ENCODE measurements at places on chromosomes 16 and 17.

DNA sequence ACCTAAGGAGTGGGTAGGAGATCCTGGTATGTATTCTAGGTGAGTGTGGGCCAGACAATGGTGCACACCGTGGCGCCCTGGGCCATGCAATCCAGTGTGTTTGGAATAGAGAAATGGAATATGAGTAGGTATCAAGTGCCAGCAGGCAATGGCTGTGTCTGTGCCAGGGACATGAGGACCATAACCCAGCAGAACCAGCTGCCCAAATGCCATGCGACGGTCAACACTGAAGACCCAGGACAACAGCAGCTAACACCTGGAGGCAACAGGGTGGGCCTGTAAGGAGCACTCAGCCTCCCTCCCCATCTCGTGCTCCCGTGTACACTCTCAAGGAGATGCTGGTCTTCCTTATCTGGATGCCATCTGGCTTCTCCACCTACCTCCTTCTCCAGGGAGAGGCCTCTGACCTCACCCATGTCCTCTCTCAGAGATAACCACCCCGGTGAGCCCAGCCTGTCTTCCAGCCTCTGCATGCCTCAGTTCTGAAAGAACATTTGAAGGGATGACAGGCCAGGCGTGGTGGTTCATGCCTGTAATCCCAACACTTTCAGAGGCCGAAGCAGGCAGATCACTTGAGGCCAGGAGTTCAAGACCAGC lies 750 bp upstream of the GSDMB start:
- DNase-seq, result no peak

GRCh38 chr16:85378145-85379040 lies 234.7 kb upstream of the GSE1 start:
- DNase-seq, result no peak

GRCh38 chr17:83105512-83105911 lies 26.1 kb downstream of the METRNL start:
- DNase-seq, result no peak

DNA sequence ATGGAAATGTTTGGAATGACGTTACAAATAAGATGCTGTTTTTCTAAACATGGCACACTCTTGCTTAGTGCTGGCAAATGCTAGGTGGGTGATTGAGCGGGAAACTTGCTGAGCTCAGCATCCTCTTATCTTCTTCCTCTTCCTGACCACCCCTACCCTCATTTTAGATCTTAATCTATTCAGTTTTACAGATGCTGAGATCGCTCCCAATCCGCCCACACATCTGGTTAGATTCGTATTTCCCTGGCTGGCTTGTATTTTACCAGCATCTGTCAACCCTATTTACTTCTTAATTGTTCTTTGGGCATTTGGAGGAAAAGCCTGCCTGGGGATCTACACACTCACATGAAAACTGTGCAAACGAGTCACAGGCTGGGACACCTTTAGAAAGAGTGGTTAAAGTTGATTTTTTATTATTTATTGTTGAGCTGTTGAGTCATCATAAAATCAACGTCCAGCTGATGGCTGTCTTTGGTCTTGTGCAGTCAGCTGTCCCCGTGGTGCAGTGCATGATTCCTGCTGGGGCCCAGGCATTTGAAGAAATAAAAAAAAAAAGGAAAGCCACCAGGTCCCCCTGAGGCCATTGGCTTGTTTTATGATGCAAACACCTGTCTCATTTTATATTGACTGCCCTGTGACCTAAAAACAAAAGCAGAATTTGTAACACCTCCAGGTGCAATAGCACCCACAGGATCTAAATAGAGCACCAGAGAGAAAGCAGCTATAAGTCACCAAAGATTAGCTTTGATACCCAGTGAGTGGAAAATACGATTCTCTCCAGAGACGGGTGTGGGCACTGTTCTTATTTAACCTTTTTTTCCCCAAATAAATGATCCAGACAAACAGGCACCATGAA lies 258.6 kb downstream of the HS3ST3B1 start:
- peak; percentile 0 for DNase-seq

DNA sequence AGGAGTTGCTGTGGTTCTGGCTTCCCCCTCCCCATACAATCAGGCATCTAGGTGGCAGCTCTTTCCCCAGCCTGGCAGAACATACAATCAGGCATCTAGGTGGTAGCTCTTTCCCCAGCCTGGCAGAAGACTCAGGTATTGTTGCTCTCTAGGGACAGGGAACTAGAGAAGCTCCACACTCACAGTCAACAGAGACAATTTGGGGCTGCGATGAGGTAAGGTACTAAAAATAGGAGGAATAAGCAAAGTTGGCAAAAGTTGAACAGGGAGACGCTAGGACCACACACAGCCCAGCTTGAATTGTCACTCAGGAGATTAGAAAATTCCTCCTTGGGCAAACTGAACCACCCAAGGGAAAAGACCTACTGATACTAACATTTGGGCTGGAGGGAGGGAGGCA lies 315.5 kb upstream of the CDH5 start:
- DNase-seq, result no peak

DNA sequence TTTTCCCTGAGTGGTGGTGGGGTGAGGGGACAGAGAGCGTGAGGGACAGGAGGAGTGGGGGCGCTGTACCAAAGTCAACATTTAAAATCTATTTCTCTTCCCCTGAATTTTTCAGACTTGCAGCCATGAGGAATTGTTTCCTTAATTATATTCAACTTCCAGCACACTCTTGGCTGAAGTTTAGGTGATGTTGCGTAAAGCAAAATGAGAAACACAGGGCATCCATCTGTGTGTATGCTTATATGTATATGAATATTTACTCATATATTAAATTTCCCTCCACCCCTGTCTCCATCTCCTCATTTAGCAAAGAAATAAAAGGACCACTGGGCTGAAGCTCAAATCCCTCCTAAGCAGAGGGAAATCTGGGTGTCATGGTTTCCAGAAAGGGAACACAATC lies 218.1 kb downstream of the XYLT1 start:
- DNase-seq, result no peak

DNA sequence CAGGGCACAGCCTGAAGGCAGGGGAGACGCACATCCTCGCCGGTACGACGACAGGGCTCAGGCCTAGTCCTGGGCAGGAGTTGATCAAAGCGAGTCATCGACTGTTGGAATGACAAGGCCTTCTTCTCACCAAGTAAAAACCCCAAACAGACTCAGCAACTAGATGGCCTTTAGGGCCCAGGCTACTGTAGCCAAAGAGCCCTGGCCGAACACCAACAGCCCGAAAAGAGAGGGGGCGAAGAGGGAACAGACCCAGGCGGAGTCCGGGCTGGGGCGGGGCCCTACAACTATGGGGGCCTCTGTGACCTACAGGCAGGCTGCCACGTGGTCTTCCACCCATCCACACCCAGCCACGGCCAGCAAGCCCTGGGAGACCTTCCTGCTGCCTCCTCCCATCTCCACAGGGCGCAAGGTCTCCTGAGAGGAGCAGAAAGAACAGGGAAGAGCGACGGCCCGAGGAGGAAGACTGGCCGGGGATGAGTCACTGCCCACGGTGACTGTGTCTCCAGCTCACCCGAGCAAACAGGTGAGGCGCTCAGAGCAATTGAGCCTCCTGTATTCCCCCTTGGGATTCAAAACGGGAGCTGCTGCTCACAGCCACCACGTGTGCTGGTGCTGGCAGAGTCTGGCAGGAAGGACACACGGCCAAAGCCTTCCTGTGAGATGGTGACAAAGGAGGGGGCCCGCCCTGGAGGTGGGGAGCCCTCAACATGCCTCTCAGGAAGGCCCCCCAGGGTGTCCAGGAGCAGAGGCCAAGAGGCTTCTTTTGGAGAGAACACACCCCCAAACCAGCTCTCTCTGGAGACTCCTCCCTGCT lies 17.7 kb downstream of the SLC16A3 start:
- no peak for DNase-seq

DNA sequence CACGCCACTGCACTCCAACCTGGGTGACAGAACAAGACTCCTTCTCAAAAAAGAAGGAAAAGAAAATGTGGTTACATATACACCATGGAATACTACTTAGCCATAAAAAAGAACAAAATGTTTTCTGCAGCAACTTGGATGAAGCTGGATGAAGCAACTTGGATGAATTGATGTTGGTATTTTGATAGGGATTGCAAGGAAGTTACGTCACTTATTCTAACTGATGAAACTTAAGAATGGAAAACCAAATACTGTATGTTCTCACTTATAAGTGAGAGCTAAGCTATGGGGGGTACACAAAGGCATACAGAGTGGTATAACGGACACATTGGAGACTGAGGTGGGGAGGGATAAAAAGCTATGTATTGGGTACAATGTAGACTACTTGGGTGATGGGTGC lies 17.5 kb downstream of the PLA2G10 start:
- DNase-seq, result no peak

DNA sequence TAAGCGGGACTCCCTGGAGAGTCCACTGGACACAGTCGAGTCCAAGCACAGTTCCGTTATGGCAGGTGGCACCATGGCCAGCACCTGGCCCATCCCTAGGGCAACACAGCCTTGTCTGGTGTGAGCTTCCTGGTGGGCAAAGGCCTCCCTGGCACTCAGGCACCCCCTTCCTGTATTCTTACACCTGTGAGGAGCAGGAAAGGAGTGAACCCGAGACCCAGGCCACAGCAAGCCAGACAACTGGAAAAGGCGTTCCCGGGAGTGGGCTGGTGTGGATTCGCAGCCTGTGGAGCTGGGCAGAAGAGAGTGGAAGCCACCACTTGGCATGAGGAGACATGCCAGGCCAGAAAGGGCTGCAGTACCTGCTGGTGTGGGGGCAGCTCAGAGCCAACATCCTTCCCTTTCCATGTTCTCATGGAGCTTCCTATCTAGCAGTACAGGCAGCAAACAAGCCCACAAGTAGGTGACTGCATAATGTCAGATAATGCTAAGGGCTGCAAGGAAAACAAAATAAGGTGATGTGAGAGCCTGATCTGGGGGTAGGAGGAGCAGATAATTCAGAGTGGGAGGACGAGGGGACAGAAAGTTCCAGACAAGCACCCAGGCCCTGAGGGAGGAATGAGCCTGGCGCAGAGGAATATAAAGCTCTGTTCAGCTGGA lies 87.0 kb downstream of the GNAO1 start:
- DNase-seq, result no peak

- no peak for DNase-seq
Observed at GRCh38 chr17:80871341-80871740, 120.3 kb upstream of the CHMP6 start.

GRCh38 chr17:64780096-64781013 lies 118.2 kb upstream of the SMURF2 start:
- no peak for DNase-seq

GRCh38 chr16:66662445-66663194 lies 33.9 kb downstream of the CMTM4 start:
- DNase-seq, result no peak

DNA sequence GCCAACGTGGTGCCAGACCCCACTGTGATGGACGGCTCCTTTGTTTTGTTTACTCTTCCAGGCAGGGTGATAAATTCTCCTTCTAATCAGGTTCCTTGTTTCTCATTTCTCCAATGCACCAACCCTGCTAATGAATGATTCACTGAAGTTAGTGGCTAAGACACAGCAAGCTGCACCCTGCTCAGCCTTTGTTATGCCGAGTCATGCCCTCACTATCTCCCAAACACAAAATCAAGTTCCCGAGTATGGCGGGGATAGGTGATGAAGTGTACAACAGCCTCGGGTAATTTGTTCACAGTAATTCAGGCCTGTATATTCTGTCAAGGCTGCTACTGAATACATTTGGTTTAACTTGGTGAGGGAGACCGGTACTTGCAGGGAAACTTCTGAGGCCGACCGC lies 83.8 kb upstream of the HS3ST4 start:
- no peak for DNase-seq

GRCh38 chr17:55172612-55173011 lies 92.1 kb upstream of the HLF start:
- DNase-seq, result no peak

DNA sequence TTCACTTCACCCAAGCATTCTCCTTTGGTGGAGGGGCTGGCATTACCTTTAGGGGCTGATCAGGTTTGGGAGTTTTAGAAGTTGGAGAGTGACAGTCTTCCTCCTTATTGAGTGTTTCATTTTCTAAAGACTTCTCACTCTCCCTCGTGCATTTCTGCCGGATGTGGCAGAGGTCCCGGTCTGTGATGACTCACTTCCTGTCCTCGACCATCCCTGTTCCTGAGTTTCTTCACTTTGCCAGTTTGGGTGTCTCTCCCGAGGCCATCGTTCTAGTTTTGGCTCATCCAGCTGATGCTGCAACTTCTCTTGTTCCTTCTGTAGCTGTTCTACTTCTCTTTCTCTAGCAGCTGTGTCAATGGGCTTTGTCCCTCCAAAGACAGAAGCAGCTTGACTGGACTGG lies 104.3 kb downstream of the PHKB start:
- no peak for DNase-seq

- no peak for DNase-seq
Observed at GRCh38 chr17:53134548-53134947, 688.2 kb upstream of the KIF2B start.

- DNase-seq, result no peak
Observed at GRCh38 chr17:5877948-5878347, 192.2 kb upstream of the WSCD1 start.

- DNase-seq, result no peak
Observed at GRCh38 chr17:82003411-82004381, 19.0 kb downstream of the CENPX start.

DNA sequence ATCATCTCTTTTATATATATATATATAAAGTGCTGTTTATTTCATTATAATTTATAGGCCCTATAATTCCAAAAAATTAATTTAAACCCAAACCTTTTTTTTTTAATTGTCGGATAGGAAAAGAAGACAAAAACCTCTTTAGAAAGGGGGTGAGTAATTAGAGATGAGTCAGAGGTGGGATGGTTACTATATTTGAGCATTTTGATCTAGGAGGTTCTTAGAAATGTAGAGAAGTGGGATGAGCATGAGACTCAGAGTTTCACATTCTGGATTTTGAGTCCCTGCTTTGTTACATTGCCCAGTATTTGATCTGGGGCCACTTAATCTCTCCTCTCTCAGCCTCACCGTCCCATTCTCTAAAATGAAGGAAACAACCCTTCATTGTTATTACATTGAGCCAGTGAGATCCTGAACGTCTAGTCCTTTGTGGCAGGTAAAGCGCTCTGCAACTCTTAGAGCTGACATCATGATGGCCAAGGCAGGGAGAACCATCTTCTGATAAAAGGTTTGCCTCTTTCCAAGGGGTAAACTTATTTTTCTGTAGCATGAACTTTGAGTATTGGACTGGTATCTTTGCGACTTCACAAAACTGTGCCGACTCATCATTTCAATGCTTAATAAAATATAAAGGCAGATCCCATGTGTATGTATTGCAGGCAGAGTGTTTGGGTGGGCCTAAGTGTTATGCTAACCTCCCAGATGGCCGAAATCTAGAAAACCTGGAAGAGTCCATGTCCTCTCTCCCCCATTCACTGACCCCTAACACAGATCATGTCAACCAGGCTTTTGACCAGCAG lies 21.3 kb downstream of the HS3ST3B1 start:
- DNase-seq, result no peak

GRCh38 chr16:48574140-48574539 lies 35.8 kb downstream of the N4BP1 start:
- DNase-seq, result no peak

Data from NCI-H1417 (cell line).